Karpas-422 (cell line): ENCODE measurements at places on chromosomes 12 and 14. TPM values are rescaled to one million over a fixed set of nuclear protein-coding genes. Genes with fewer than 3 reads are reported as not detected.

The FAR2 gene
- total RNA-seq: not detected in 2 replicates

The FOXN4 gene
- total RNA-seq: not detected in 2 replicates

The BIN2 gene
- total RNA-seq: 5.5 and 10.0 TPM in 2 replicates

The PLEKHD1 gene
- 0.41 TPM in 1 of 2 replicates, not detected in the other for total RNA-seq

The C1S gene
- 4.7 TPM in 1 of 2 replicates, not detected in the other for total RNA-seq

The NCOR2 gene
- total RNA-seq: 36.8 and 75.4 TPM in 2 replicates

The ERP27 gene
- total RNA-seq: 0.18 and 0.60 TPM in 2 replicates

The CISTR gene
- not detected in 2 replicates for total RNA-seq

The FGF6 gene
- total RNA-seq: not detected in 2 replicates

The CCDC38 gene
- 0.07 TPM in 1 of 2 replicates, not detected in the other for total RNA-seq

The KLRB1 gene
- total RNA-seq: not detected in 2 replicates

The CLEC4D gene
- not detected in 2 replicates for total RNA-seq

The MEG3 gene
- total RNA-seq: not detected in 2 replicates

The FGF23 gene
- total RNA-seq: not detected in 2 replicates

The CAPZA3 gene
- total RNA-seq: not detected in 2 replicates
